ENCODE measurements at places on chromosomes 12 and 14. TPM values are rescaled to one million over a fixed set of nuclear protein-coding genes. Genes with fewer than 3 reads are reported as not detected.
A peak's percentile ranks its signal among the peaks of the same experiment; 100 is the strongest.

GRCh38 chr14:21255385-21256101, 13.7 kb downstream of the HNRNPC start:
- no peak for DNase-seq

DNA sequence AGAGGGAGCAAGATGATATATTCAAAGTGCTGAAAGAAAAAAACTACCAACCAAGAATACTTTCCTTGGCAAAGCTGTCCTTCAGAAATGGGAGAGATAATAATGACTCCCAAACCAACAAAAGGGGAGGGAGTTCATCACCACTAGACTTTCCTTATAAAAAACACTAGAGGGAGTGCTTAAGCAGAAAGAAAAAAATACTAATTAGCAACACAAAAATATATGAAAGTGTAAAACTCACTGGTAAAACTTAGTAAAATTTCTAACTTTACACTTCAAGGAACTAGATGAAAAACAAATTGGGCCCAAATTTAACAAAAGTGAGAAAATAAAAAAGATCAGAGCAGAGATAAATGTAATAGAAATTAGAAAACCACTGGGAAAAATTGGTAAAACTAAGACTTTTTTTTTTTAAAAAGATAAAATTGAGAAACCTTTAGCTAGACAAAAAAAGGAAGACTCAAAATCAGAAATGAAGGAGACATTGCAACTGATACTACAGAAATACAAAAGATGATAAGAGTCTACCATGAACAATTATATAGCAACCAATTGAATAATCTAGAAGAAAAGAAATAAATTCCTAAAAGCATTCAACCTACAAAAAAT, 60.4 kb upstream of the FAR2 start:
- peak; percentile 35 for DNase-seq

DNA sequence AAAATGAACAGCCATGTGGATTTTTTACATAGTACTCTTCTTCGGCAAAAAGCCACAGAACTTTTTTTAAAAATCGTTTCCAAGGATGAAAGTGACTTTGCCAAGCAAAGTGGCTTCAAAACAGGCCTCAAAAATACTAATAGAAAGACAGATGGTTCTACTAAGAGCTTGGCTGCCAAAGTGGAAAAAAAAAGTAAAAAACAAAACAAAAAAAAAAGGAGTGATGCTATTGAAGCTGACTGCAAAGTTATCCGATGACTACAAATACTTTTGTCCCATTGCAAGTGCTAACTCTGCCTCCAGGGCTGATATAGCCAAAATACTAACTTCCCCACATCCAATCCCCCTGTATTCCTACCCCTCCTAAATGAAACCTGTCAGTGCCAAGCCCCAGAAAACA, 277.6 kb downstream of the SOX5 start:
- no peak for DNase-seq

GRCh38 chr12:6352193-6353173, 10.6 kb upstream of the TNFRSF1A start:
- no peak for DNase-seq

GRCh38 chr12:32051511-32052211, 55.0 kb upstream of the BICD1 start:
- peak; percentile 71 for DNase-seq

- DNase-seq = no peak
Measured at GRCh38 chr12:53483225-53483978, 15.9 kb downstream of the MAP3K12 start.

DNA sequence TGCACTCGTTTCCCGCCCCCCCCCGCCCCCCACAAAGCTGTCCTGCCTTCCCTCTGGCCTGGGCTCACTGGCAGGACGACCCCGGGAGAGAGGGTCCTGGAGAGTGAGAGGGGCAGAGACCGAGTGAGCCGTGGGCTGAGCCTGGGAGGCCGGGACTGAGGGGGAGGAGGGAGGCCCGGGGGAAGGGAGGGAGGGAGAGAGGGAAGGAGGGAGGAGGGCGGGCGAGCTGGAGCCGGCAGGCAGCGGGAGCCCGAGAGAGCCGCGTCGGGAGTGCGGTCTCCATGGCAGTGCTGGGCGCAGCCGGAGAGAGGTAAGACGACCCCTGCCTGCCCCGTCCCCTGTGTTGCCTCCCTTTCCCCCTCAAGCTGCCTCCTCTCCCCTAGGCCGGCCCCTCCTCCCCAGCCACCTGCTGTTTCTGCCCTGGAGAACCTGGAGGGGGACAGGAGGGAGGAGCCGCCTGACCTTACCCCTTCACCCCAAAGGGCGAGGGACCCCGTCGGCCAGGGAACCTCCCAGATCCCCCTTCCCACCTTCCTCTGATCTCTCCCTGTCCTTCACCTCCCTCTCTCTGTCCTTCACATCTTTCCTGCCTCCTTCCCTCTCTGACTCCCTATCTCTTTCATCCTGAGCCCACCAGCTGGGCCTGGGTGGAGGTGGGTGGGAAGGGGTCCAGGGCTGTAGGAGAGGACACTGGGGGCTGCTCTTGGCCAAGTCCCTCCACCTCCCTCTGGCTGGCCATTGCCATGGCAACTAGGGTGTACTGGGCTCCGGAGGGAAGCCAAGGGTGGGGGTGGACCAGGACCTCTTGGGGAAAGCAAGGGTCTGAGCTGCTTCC, at the start of gene GPR162:
Gene GPR162 (plus strand): TSS at position 231 of the 835 bp plus-strand sequence. CDS start 2,078 bp downstream, outside the sequence.
- DNase-seq = no peak

DNA sequence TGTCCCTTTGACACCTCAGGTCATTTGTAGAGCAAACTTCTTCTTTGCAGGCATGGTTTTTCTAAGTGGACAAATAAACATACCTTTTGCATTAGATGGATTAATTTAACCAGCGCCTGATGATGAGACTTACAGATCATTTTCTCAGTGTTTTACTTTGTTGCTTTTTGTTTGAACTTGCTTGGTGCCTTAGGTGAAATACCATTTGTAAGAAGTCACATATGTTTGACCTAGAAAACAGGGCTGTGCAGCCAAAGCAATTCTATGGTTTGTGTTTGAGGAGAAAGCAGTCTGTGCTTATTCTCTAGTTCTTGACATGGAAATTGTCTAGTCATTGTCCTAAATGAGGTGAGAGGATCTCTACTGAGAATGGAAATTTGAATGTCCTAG, 111.1 kb downstream of the DIP2B start:
- peak; percentile 21 for DNase-seq

DNA sequence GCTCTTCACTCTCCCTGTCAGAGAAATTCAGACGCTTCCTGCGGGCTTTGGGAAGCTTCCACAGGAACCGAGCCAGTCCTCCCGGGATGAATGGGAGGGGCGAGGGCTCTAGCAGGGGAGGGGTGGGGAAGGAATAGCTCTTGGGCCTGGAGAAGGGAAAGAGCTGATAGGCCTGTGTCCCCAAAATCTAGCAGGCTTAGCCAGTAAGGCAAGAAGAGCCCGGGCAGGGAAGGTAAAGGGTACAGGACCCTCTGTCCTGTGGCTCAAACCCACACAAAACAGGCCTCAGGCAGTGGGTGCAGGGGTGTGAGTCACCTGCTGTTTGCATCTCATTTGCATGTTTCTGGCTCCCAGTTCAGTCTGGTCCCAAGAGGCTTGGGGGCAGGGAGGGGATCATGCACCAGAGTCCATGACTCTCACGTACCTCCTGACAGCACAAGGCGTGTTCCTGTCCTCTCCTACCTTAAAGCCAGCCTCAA, 8.7 kb upstream of the SMUG1 start:
- DNase-seq = no peak

DNA sequence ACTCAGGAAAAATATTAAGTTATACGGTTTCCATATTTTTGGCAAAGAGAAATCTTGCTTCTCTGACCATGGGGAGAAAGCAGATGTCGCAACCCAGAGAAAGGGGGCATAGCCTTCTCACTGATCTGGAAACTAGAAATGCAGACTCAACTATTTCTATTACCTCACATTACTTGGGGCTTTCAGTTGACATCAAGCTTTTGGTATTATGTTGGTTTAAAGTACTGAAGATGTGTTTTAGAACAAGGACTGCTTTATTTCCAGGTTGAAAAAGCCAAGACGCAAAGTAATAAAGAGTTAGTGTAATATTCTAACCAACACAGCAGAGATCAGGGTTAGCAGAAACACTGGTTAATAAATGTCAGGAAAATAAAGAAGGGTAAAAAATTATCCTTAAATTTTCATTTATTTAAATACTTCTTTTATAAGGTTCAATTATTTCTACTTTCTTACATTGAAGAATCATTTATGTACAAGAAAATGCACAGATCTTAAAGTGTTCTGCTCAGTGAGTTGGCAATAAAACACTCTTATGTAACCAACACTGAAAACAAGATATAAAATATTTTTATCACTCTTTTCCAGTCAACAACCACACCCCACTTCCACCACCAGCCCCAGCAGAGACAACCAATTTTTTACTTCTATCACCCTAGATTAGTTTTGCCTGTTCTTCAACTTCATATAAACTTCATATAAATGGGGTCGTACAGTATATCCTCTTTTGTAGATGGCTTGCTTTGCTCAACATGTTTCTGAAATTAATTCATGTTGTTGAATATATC, 26.0 kb downstream of the DCP1B start:
- DNase-seq = no peak

DNA sequence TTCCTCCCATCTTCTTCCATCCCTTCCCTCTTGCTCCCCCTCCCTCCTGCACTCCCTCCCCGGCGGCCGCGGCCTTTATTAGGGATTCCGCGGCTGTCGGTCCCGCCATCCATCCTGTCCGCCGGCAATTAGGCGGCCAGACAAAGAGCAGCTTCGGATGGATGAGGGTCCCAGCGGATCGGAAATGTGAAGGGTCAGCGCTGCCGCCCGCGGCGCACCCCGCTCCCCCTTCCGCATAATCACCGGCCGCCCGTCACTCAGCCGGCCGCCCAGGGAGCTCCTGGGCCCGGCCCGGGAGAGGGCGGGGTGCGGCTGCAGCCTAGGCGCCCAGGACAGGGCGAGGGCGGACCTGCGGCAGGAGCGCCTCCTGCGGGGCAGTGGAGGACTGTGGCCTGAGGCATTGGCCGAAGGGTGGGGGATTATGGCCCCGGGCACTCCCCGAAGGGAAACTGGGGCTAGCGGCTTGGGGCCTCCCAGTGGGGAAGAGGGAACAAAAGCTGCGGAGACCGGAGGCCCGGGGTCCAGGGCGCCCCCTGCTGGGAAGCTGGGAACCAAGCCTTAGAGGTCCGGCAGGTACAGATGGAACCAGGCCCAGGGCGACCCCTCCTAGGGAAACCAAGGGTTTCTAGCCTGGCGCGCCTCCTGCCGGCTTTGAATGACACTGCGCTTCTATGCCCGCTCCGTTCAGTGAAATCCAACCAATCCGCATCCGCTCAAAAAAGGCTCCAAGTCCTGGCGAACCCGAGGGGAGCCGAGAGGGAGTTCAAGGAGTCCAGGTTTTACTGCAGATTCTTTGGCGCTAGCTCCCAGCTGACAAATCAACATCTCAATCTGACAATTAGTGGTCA, 4.4 kb upstream of the DNAJC22 start:
- DNase-seq = no peak

DNA sequence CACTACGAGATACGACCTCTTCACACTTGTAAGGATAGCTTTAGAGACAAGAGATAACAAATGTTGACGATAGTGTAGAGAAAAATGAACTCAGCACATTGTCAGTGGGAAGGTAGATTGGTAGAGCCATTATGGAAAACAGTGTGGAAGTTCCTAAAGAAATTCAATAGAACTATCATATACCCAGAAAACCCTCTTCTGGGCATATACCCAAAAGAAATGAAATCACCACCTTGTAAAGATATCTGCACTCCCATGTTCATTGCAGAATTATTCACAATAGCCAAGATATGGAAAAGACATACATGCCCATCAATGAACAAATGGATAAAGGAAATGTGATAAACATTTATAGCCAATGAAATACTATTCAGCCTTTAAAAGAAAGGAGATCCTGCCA, 499.8 kb upstream of the TBX3 start:
- no peak for DNase-seq

- DNase-seq = no peak
Measured at GRCh38 chr12:131134523-131135310, 181.0 kb downstream of the ADGRD1 start.

GRCh38 chr12:66851134-66851533, 172.3 kb upstream of the GRIP1 start:
- DNase-seq = no peak

DNA sequence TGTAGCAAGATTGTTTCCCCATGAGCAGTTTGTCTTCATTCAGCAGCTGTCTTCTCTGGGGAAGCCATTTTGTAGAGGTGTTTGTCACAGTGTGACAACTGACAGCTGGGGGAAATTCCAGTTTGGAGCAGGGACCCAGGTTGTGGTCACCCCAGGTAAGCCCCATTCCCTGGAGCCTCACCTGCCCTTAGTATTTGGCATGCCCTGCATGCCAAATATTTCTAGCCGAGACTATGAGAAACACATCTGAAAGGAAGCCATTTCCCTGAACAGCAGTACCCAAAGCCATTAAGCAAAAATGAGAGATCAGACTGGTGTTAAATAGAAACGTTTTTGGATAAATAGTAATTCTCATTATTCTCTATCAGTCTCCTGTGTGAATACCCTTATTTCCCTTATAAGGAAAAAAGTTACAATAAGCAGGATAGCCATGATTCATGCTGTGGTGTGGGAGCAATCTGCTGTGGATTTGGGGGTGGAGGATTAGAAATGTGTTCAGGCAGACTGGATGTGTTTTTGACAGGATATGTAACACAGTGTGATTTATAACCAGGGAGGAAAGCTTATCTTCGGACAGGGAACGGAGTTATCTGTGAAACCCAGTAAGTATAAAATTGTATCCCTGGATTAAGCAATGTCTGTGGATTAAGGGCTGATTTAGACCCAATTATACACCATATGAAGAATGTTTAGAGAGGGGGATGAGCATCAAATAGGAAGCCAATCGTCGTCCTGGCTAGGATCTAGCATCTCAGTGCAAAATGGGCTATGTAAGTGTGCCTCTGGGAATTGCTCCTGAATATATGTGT, 68.9 kb downstream of the DAD1 start:
- no peak for DNase-seq

DNA sequence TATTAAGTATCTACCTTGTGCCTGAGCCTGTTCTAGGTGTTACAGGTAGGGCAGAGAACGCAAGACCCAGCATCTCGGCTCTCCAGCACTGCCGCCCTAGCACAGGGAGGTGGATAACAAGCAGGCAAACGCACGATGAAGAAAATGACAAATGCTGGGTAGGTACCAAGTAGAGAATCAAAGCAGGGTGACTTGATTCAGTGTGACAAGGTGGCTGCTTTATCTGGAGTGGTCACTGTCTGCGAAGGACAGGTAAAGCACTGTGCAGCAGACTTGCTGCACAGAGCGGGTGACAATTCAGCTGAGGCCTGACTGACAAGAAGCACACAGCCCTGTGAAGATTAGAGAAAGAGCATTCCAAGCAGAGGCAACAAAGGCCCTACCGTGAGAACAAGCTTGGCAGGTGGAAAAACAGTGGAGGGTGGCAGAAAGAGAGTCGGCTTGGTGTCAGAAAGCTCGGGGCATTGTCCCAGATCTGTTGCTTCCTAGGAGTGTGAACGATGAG, 12.9 kb downstream of the PRKCH start:
- no peak for DNase-seq

- no peak for DNase-seq
Measured at GRCh38 chr12:84763107-84763506, 149.5 kb downstream of the SLC6A15 start.

Gene WNT1
- total RNA-seq = not detected

Gene CLEC2B
- total RNA-seq = 3.9 TPM

Gene GLS2
- 2.9 TPM for total RNA-seq

Gene DPY19L2
- total RNA-seq = not detected

Gene ARID4A
- 22.2 TPM for total RNA-seq

Gene RASAL1
- total RNA-seq = 14.9 TPM

Gene PMEL
- total RNA-seq = 12.6 TPM

All from PC-9 (cell line).